Activated CD4-positive, alpha-beta T cell treated with anti-CD3 and anti-CD28 coated beads, Interleukin-2, amount 10 ng/mL, durations not matched to agents 24 days and 14 days (primary cell): ENCODE measurements at places on chromosomes 4 and X. TPM values are rescaled to one million over a fixed set of nuclear protein-coding genes. Genes with fewer than 3 reads are reported as not detected.

Gene GABRA4
- not detected in 2 replicates for total RNA-seq

Gene NKX6-1
- not detected in 2 replicates for total RNA-seq

Gene FMR1NB
- total RNA-seq: not detected in 2 replicates

Gene TEX13B
- total RNA-seq: not detected in 2 replicates

Gene BEND4
- total RNA-seq: 0.57 and 0.72 TPM in 2 replicates

Gene CISD2
- total RNA-seq: 43.9 and 48.5 TPM in 2 replicates

- DNase-seq: no peak
These were observed 444.3 kb downstream of the NAP1L3 start for GRCh38 chrX:93229036-93229435.

DNA sequence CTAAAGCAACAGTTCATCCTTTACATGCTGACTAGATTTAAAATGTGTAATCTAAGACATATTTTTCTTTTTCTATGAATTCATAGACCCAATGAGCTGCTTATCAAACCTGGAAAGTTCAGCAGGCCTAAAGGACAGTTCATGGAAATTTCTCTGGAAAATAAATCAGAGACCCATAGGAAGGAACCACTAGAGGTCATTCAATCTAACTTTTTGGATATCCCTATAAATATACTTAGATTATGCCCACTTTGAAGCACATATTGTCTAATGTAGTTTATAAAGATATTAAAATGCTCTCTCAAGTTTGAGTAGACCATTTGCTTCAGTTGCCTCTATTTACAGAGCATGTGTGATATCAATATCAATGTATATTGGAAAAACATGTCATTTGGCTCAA lies 473.0 kb downstream of the FAT4 start:
- DNase-seq: no peak

- DNase-seq: no peak
These were observed 6.4 kb downstream of the SGMS2 start for GRCh38 chr4:107831140-107831539.

GRCh38 chr4:182741914-182742313 lies 175.3 kb downstream of the DCTD start:
- no peak for DNase-seq

DNA sequence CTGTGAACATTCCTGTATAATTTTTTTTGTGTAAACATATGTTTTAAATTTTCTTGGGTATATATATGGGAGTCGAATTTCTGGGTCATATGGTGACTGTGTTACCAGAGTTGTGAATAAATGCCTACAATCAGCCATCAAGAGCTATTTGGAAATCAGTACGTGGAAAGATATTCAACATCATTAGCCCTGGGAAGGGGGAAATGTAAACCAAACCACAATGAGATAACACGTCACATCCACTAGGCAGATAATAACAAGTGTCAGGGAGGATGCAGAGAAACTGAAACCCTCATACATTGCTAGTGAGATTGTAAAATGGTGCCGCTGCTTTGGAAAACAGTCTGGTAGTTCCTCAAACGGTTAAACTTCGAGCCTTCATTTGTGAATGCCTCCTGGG lies 43.9 kb downstream of the LUZP4 start:
- DNase-seq: no peak

DNA sequence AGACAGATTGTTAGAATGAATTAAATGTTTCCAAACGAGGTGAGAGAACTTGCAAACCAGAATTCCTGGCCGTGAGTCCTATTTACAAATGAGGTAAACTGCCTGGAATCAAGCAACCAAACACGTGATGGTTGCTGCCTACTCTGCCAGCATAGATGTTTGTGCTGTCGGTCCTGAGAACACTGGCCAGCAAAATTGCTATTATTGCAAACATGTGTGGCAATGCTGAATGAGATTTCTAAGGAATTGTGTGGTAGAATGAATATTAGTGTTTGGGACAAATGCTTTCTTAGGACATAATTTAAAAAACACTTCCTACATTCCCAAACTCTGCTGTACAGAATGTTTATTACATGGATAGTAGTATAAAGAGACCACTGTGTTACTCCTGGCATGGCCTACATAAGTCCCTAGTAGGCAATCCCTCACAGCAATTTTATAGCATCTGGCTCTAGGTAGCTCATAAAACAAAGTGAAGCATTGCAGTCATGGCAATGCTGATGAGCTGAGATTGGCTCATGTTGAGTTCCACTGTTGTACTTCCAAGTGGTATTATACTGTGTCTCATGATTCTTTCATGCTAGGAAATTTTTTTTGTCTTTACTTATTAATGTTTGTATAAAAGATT lies 605.2 kb upstream of the EPHA5 start:
- DNase-seq: no peak

DNA sequence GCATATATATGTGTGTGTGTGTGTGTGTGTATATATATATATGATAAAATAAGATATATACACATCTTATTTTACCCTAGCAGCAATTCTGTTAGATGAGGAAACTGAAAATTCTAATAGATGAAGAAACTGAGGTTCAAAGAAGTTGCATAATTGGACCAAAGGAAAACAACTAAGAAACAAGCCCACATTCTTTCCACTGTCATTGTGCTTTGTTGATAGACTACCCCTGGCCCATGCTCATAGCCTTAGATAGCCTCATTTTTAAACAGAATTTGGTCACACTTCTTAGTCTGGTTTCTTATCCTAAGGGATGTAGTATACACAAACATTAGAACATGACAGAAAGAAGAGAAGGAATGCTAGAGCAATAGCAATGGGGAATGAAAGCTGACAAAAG lies 138.8 kb downstream of the NDST3 start:
- DNase-seq: no peak

DNA sequence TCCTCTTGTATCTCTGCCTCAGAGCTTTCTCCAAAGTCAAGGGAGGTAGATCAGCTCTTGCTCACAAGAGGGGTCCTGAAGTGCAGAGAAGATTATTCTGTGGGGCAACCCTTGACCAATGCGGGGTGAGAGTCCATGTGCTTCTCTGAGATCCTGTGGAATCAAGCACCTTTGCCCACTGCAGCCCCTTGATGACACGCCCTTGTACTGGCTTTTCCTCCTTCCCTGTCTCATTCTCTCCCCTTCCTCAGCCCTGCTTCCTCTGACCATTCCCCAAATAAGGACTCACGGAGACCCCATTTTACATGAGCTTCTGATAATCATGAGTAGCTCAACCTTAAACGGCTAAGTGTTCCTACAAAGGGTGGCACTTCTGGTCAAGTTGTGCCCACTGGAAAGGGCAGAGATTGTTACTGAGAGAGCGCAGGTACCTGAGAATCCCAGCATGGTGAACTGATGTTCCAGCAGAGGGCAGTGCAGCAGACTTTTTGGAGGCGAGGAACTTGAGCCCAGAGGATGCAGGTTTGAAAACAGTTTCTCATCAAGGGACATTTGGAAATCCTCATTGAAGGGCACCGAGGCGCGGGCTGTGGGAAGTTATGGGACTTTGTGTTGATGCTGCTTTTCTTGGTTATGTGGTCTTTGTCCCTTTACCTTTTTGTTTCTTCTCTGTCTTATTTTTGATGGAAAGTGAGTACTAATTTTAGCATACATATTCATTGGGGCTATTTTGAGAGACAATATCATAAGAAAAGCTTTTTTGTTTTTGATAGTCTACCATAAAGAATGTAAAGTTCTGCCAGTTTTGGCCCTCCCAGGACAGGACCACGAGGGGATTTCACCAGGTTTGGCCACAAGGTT lies 201.3 kb downstream of the RBM46 start:
- peak; percentile 78 for DNase-seq

DNA sequence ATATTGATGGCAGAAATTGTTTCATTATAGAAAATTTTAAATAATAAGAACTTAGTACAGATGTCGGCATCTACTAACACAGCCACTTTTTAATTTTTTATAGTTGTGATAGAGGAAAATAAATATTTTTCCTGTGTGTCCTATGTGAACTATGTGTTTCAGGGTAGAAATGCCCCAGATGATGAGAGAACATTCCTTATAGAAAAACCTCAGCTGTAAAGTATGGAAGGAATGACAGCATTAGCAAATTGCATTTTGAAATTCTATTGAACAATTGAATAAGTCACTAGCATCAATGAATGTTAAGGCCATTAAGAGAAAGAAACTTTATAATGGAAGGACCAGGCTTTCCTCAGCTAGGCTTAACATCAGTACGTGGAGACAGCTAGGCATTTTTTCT lies 149.2 kb downstream of the CFAP299 start:
- DNase-seq: no peak

DNA sequence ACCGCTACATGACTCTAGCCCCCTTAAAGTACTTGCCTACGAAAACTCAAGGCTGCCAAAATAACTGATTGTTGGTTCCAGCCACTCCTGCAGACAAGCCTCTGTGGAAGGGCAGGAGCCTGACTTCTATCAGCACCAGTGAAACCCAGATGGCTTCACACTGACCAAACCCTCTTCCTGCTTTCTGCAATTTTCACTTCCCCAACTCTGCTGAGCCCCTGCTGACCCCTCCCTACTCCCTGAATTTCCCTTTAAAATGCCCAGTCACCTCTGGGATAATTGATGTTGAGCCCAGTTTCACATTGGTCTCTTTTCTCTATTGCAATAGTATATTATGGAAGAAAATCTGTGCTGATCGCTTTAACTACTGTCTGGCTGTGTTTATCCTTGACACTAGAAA lies 61.6 kb upstream of the STS start:
- no peak for DNase-seq

GRCh38 chr4:38665551-38666411 lies 1.8 kb downstream of the KLF3 start:
- DNase-seq: no peak
